NCI-H524 (cell line): ENCODE measurements at places on chromosomes 2 and 18.

GRCh38 chr2:120279708-120280107, 27.1 kb downstream of the RALB start:
- DNase-seq = no peak

DNA sequence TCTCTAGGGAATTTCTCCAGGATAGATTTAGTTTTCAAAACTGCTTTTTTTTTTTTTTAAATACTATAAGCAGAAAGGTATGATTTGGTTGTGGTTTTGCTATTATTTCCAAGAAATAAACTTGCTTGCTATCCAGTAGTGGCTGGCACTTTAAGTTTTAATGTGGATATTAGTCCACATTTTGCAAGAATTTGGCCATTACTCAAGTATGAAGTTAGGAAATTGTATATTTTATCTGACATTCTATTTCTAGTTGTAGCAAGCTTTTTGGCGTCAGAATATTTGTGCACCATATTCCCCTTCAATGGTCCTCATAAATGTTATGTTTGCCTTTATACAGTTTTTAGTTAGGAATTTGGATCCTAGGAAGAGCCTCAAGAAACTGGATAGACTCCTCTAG, 226.3 kb downstream of the ZNF521 start:
- no peak for DNase-seq

DNA sequence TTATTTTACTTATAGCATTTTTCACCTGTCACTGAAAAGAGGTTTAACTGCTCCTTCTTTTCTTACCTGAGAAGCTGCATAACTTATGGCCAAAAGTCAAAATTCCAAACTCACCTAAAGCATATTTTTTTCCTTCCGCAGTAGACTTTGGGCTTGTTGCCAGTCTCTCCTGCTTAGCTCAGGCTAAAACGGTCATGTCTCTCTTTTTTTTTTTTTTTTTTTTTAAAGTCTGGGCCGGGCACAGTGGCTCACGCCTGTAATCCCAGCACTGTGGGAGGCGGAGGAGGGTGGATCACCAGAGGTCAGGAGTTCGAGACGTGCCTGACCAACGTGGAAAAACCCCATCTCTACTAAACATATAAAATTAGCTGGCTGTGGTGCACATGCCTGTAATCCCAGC, 113.5 kb downstream of the RTN4 start:
- no peak for DNase-seq

GRCh38 chr2:240836781-240837467, 16.9 kb upstream of the KIF1A start:
- DNase-seq = no peak

DNA sequence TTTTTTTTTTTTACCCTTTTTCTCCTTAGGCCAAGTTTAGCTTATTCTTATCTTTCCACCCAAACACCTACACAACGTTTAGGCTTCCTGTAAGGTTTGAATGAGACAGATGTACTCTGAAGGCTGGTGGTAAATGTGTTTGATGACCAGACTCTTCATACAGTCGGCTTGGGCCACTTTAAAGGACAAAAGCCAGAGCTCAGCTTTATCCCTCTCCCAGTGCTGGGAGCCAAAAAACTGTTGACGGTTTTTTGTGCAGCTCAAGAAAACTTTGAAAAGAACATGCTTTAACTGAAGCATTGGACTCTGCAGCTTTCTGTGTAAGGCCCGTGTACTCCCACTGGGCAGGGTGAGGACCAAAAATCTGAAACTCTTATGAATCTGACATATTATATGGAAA, 15.4 kb downstream of the CD8A start:
- no peak for DNase-seq

GRCh38 chr2:11993749-11994148, 247.3 kb downstream of the LPIN1 start:
- no peak for DNase-seq

DNA sequence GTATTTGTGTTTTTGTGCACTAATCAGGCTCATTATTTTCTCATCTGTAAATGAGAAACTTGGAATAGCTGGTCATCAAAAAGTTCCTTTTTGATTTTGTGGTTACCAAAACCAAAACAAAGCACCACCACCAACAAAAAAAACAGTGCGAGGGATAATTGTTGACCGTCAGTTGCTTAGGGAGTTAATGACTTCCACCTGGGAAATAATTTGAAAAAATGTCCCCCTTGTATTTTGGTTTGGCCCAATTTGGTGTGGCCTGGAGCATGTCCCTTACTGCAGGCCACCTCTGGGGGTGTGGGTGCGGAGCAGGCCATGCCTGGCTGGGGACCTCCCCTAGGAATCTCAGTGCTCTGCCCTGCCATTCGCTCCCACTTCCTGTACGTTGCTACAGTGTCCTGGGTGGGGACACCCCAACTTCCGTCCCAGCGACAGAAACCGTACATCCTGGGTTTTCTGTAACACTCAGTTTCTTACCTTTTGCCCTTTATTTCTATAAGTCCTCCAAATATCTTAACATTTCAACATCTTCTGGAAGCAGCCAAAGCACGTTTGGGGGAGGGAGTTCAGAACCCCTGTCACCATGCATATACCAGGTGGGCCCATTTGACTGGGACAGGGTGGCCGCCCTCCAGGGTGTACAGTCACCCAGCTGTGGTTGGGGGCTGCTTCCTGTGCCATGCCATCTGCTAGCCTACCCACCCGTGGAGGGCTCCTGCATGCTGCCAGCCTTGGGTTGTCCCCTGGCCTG, 31.3 kb downstream of the NCK2 start:
- DNase-seq = no peak

- DNase-seq = no peak
Observed at GRCh38 chr18:1045658-1046057, 141.0 kb downstream of the ADCYAP1 start.

DNA sequence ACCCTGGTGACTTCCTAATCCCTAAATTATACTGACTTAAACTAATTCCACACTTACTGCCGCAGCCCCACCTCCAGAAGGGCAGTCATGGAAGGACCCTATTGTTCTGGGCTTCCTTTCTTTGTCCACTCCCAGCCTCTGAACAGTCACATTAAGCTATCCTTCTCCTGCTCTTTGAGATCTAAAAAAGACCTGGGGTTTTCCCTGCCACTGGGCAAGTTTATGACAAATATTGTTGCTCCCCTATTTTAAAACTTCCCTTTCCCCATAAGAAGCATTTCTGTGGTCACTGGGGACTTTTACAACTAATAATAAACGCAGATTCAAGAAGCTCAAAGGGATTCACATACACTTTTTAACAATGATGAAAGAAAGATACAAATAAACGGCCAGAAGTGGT, 47.2 kb upstream of the XPO1 start:
- DNase-seq = no peak

DNA sequence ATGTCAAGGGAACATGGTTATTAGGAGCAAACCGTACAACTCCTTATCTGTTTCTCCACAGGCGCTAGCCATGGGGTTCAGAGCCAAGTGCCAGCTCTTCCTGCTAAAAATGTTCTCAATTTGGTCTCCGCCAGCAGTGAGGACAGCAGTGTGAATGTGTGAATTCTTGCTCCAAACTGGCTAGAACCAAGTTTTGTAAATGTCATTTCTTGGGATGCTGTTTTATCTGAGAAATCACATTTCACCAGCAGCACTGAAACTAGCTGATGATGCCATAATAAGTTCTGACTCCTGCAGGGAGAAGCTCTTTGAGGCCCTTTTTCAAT, 140.6 kb upstream of the LGALSL start:
- DNase-seq = no peak

DNA sequence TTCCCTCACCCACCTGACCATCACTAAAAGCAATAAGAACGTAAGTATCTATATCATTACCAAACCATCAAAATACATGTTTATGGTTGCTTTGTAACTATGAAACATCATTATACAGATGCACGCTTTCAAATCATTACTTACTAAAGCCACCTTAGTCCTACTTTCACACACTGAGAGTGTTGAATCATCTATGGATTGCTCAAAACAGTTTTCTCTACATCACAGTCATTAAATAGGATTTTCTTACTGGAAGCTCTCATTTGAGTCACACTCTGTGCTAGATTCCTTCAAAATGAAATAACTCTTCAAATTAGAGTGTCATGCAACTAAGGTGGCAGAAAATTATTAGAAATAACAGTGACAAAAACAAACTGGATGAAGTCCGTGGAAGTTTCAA, 878.4 kb downstream of the CPS1 start:
- no peak for DNase-seq

DNA sequence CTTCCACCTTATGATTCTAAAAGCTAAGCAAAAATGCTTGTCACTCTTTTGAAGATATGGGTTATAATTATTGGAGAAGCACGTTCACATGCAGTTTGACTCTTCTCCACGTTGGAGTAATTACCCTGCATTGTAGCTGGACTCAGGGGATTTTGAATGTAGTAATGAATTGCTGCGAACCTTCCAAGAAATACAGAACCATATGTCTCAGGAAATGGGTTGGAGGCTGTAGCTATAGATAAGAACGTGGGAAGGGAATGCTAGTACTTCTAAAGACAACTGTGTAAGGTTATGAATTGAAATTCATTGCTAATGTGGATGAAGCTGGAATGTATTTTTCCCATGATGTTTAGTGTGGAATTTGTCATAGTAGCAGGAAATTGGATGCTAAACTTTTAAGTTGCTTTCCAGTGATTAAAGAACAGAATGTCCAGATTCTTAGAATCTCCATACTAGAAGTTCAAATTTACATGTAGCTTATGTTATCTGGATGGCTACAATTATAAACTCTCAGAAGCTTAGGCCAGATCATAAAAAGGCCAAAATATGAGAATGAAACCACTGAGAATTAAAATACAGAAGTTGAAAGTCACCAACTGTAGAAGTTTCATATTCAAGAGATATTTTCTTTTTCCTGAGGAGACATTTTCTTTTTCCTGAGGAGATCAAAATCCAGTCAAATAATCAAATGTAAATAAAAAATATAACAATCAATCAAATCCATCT, 27.3 kb upstream of the SPOPL start:
- DNase-seq = no peak

GRCh38 chr18:11761553-11761952, 72.5 kb downstream of the GNAL start:
- no peak for DNase-seq

DNA sequence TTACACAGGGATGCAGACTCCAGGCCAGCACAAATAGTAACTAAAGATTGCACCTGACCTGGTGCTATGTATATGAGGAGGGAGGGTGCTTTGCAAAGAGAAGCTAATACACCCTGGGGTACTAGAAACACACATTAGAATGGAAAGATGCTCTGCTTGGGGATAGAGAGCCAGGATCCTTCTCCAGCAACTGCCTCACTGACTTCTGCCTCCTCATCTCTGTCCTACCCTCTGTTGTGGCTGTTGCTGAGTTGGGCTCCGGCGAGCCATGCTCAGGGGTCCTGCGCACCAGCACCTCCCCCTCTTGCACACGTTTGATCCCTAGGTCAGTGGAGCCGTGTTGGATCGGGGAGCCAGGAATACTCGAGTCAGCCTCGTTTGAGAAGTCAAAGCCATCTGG, 23.7 kb upstream of the ORC2 start:
- no peak for DNase-seq

DNA sequence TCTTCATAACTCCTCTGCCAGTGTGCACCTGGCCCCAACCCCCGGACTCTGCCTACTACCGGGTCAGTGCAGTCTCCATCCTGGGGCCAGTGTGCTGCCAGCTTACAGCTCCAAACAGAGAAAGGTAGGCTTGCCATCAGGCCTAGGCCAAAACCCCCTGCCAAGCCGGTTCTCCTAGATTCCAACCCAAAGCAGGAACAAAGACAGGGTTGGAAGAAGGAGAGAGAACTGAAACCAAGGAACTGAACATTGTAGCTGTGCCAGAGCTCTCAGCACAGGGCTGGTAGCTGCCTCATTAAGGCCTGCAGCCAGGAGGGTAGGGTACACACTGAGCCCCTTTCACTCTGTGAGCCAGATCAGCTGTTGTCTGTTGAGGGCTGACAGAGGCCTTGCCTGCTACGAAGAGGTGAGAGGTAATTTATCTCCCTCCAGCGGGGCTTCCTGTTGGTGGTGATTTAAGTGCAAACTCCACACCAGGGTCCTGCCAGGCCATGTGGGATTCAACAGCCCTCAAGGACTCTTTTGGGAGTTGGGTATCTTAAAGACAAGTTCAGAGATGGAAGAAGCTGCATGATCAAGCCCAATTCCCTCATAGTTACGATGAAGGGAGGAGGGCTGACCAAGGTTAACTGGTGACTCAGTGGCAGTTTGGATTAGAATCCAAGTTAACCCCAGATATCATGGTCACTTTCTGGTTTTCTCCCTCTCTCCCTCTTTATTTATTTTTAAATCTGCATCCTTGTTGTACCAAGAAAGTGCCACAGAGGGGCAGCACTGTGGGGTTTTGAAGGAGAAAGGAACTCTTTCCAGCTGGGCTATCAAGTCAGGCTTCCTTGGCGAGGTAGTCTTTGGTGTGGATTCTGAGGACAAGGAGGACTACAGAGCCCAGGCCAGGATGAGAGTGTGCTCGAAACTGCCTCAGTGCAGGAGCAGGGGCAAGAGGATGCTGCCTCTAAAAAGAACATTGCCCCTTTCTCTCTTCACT, 48.1 kb downstream of the CYRIA start:
- DNase-seq = peak; percentile 36
